Urinary bladder (tissue), 4 donors: ENCODE measurements at places on chromosomes 3 and 15. TPM values are rescaled to one million over a fixed set of nuclear protein-coding genes. Genes with fewer than 3 reads are reported as not detected.

The ADGRG7 gene
- 0.11 TPM for total RNA-seq

The ENTPD3 gene
- 8.5 TPM for total RNA-seq

The CISH gene
- 5.0 TPM for total RNA-seq

GRCh38 chr15:75198560-75199356, 2.9 kb upstream of the C15orf39 start:
- no peak for DNase-seq

GRCh38 chr3:70383360-70383831, 71.0 kb upstream of the MDFIC2 start:
- no peak for DNase-seq

- DNase-seq, result no peak
Observed at GRCh38 chr3:32862247-32862935, 44.6 kb downstream of the TRIM71 start.

DNA sequence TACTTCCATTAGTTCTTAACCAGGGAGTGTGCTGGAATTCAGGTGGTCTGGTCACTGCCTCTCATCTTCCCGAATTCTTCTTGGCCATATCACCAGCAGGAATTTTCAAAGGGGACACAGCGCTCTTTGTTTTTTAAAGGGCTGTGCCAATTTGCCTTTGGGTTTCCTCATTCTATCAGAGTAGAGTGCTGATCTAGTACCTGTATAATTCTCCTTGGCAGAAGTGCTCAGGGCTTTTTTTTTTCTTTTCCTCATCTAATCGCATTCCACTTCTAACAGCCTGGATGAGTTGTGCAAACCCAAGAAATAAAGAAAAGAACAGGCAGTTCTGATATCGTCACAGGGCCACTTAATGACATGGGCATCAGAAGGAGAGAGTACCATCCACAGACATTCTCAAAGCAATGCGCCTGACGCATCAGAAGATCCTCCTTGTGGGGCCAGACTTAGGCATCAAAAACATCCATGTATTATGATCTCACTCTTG, 121.0 kb downstream of the ASB7 start:
- no peak for DNase-seq

DNA sequence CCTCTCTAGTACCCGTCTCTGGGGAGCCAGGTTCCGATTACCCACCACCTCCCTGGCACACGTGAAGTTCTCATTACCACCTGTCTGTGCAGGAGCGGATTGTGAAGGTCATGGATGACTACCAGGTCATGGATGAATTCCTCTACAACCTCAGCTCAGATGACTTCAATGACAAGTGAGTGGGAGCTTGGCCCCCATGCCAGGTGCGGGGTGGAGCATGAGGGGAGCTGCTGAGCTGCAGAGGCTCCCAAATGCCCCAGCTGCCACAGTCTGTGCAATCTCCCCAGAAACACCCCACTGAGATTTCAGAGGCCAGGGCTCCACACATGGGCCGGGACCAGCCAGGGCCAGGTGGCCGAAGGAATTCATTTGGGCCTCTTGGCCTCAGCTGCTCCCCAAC, 34.3 kb downstream of the DNAH1 start:
- DNase-seq, result no peak

DNA sequence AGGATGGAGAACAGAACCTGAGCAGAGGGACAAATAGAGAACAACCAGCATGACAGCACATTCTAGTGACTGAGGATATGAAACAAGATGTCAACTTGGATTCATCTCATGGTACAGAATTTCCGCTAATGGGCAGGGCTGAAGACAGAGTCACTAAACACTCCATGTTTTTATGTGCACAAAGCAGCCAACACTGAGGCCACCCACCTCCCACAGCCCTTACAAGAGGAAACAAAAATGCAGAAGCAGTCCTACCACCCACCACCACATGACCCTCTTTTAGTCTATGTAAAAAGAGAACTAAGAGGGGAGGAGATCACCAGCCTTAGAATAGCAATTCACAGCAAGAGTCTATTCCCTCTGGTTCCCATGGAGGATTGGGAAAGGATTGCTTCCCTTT, 131.4 kb upstream of the UBE2E2 start:
- DNase-seq, result no peak

- no peak for DNase-seq
Observed at GRCh38 chr15:97861529-97862260, 98.8 kb upstream of the ARRDC4 start.

- peak; percentile 49 for DNase-seq
Observed at GRCh38 chr15:80567721-80568157, 127.4 kb upstream of the ABHD17C start.

DNA sequence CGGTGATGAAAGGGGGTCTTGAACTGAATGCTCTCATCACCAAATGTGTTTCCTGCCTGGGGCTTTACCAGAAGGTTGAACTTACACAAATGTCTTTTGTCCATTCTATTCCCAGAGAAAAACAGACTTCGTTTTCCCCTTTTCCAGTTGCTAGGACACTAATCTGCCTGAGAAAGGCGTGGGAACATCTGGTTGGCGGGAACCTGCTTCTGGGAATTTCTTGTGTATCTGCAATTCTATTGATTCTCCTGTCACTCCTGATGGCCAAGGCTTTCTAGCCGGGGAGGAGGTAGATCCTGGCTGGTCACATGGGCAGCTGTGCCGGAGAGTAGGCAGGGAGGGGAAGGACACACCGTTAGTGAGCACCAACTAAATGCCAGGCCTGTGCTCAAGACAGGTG, 31.1 kb upstream of the CCDC174 start:
- no peak for DNase-seq
